ENCODE measurements at places on chromosomes 16 and 17.

GRCh38 chr17:75403131-75403530, 2.3 kb downstream of the GRB2 start:
- no peak for DNase-seq

DNA sequence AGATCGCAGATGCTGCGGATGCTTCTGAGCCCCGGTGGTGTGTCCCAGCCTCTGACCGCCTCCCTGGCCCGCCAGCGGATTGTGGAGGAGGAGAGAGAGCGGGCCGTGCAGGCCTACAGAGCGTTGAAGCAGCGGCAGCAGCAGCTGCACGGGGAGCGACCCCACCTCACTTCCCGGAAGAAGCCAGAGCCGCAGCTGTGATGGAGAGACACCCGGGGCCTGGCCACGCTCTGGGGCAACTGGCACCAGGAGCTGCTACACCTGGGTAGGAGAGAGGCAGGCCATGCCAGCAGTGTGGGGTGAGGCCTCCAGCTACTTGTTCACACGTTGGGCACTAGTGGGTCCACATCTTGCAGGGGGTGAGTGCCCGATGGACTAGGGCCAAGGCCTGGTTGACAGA, 6.0 kb downstream of the CCDC137 start:
- no peak for DNase-seq

DNA sequence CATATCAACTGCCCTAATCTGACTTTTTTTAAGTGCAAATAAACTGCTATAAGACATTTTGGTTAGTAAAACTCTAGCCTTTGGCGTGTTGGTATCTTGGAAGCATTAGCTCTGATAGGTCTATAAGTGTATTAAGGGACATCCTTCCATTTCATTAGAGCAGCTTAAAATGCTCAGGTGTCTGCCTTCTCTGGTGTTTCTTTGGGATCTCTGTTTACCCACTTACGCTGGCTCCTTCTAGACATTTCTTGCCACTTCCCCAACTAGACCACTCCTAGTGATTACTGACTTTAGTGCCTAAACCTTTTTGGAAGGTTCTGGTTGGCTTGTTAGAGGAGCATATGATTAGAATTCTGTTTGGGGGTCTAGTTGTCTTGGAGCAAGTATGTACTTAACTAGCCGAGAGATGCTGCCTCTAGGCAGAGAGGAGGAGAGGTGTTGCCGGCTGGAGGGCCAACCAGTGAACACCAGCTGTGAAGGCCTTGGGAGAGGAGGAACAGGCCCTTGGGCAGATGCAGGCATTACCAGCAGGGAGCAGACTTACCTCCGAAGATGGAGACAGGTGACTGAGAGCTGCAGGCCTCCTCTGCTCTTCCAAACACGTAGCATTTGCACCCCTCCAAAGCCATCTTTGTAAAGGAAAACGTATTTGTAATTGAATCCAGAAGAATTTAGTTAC, 15.2 kb upstream of the CLEC18C start:
- DNase-seq, result no peak

DNA sequence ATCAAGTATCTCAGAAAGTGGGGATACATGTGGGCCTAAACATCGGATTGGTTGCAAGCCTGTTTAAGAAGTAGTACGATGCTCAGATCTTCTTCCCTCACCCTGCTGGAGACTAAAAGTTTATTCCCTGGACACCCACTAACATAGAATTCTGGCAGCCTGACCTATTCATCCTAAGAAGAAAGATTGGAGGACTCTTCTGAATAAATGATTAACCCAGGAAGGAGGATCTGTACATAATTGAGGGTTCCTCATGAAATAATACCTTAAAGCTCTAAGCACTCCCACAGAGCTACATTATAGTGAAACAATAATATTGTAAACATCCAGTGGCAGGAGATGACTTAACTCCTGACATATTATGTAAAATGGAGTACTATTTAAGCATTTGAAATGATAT, 111.7 kb downstream of the NLK start:
- DNase-seq, result no peak

DNA sequence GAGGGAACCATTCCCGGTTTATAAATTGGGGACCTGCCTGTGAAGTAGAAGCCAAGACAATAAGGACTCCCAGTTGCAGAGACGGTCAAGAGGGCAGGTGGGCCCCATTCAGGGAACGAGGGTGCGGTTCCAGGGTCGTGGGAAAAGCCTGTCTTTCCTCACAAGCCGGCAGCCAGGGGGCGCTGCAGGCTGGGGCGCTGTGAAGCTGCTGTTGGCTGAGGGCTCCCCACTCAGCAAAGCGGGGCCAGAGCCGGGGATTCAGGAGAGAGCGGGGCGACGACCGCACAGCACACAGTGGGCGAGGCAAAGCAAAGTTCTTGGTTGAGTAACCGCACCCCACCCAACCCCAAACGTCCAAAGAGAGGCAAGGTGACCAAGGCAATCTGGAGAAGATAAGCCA, 24.9 kb downstream of the CDRT15 start:
- no peak for DNase-seq

DNA sequence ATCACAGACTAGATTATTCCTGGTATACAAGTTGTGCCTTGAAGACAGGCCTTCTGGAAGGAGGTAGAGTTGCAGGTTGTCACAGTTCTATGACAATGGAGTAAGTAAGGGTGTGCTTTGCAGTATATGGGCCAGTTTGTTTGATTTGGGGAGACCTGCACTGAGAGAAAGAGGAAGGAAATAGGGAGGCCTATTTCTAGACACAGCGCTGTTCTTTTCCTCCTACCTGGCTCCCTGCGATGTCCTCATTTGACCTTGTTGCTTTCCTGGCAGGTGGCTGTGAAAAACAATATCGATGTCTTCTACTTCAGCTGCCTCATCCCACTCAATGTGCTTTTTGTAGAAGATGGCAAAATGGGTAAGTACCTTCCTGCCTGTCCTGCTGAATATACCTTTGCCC, 22.5 kb upstream of the RASL10B start:
- DNase-seq, result no peak

- no peak for DNase-seq
Measured at GRCh38 chr17:76543826-76544545, 4.1 kb downstream of the PRCD start.

- DNase-seq, result no peak
Measured at GRCh38 chr16:49530427-49530970, 156.9 kb downstream of the C16orf78 start.

DNA sequence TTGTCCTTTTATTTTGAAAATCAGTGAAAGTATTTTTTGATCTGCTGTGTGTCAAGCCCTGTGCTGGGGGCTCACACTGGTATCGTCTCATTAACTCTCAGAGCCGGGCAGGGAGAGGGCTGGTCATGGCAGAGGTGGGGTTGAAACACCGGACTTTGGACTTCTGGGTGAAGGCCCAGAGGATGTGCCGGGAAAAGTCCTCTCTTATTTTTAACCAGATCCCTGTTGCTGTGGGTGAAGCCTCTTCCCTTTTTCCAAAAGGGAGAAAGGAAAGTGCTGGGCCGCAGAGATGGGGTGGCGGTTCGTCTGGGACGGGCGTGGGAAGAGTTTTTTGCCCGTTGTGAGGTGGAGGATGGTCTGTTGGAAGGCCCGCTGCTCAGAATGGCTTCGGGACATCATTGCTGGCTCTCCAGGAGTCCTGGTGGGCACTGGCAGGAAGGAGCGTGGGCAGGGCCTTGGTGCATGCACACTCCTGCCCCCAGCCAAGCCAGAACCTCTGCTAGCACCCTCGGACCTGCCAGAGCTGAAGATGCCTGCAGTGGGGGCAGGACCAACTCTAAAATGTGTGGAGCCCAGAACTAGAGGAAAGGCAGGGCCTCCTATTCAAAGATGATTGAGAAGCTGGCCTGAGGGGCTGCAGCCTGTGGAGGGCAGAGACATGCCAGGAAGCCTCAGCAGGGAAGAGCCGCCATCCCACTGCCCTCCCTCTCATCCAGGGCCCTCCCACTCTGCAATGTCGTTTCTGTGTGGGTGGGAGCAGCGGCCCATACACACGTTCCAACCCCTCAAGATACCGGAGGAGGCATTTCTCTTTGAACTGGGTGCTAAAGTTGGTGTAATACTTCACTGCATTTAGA, 213.2 kb downstream of the CCDC182 start:
- no peak for DNase-seq

DNA sequence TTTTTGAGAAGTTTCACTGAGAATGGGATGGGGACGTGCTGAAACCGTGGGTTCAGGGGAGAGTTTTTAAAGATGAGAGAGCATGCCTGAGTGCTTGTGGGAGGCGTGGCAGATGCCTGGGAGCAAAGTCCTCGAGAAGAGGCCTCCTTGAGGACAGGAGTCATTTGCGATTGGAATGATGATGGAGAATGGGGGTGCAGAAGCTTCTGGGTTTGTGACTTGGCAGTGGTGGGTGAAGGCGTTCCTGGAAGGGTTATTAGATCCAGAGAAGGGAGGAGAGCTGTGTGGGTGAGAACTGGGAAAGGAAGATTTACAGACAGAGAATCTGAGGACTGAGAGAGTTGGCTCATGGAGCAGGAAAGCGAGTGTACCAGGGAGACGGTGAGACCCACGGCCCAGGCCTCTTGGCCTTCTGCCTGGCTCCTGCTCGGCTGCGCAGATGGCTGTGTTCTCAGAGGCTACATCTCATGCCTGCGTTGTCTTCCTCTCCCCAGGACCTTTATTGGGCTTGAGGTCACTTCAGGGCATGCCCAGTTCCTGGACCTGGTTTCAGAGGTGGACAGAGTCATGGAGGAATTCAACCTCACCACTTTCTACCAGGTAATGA, 8.6 kb upstream of the MMP15 start:
- DNase-seq, result no peak

GRCh38 chr16:85571563-85571812, 41.6 kb upstream of the GSE1 start:
- DNase-seq, result no peak

DNA sequence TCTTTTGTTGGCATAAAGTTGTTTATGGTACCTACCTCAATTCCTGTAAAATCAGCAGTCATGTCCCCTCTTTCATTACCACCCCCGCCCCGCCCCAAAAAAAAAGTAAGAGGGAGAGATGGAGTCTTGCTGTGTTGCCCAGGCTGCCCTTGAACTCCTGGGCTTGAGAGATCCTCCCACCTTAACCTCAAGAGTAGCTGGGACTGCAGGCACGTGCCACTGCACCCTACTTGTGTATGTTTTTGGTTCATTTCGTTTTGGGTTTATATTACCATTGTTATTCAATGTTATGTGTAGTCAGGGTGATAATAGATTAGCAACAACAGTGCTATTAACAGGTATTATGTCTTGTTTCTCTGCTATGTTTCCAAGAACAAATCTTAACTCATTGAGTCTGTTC, 15.9 kb downstream of the TNRC6C start:
- no peak for DNase-seq

- no peak for DNase-seq
Measured at GRCh38 chr17:78110363-78111015, 18.1 kb downstream of the TMC6 start.

DNA sequence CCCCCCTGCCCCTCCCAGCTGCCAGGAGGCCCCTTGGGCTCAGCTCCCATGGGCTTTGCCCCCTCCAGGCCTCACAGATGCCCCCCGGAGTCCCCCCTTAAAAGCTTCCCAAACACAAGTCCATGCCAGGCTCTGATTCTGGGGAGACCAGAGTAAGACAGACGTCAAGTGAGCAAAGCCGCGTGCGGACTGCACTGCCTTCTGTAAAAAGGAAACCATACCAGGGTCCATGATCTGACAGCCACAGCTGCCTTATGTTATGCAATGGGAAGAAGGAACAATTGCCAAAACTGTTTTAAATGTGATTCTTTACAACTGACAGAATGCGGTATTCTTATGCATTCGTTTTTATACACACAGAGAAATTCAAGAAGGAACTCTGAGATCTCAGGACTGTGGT, 17.9 kb upstream of the HEXD start:
- DNase-seq, result no peak

GRCh38 chr16:16062023-16062937, 112.9 kb downstream of the ABCC1 start:
- DNase-seq, result no peak

DNA sequence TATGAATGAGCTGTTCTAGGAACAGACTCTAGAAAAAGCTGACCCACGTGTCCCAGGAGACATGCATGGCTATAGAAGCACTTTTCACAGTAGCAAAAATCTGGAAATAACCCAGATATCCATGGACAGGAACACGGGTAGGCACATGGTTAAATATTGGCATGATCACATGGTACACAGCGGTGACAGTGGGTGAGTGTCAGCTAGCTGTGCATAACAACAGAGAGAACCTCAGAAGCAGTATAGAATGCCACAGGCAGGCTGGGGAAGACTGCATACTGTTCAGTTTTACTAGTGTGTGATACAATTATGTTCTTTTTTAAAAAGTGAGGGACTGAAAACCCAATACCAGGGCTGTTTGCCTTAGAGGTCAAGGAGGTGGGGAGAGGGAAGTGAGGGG, 31.4 kb downstream of the EPN2 start:
- DNase-seq, result no peak

- DNase-seq, result no peak
Measured at GRCh38 chr16:80909720-80910119, 97.0 kb downstream of the CMC2 start.

GRCh38 chr17:31702041-31702440, 157.0 kb downstream of the COPRS start:
- DNase-seq, result no peak

DNA sequence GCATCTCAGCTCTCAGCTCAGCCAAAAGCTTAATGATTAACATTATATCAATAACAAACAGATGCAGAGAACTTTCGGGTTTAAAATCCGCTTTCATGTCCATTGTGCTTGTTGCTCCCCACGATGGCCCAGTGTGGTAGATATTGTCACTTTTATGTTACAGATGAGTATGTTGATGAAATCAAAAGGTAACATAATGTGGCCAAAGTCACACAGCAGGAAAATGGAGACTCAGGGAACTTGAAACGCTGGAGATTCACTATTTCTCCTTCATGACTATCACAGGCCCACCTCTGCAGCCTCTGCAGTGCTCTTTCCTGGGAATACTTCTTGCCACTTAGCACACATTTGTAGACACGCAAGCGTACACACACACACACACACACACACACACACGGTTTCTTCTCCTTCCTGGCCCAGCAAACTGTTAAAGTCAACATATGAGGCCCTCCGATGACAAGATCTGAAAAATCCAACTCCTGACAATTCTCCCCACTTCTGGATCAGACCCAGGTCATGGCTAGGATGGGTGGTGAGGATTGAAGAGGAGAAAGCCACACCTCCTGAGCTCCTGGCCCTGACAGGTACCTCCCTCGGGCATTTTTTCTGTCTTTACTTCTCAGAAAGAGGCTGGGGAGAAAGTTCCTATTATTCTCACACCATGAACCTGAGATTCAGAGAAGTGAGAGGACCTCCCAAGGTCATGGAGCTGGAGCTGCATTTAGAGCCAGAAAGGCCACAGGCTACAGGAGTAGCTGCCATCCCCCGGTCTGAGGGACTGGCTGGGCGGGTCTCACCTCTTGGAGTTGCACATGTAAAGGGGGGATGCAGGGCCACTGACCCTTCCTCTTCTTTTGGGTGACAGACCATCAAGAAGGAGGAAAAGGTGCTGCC, 9.7 kb downstream of the DRC7 start:
- no peak for DNase-seq

- no peak for DNase-seq
Measured at GRCh38 chr16:78906135-78906534, 694.4 kb downstream of the MAF start.

DNA sequence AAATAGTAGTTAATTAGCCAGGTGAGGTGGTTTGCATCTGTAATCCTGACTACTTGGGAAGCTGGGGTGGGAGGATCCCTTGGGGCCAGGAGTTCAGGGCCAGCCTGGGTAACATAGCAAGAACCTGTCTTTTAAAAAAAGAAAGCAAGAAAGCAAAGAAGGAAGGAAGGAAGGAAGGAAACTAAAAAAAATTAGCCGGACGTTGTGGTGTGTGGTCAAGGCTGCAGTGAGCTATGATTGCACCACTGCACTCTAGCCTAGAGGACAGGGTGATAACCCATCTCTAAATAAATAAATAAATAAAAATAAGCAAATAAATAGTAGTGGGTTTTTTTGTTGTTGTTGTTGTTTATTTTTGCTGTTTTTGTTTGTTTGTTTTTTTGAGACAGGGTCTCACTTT, 39.3 kb upstream of the MAP2K6 start:
- no peak for DNase-seq
